ENCODE measurements at places on chromosomes 3 and 15. TPM values are rescaled to one million over a fixed set of nuclear protein-coding genes. Genes with fewer than 3 reads are reported as not detected.

- DNase-seq: no peak
Measured at GRCh38 chr15:40323953-40324937, 753 bp downstream of the INAFM2 start.

CHD2 gene
- polyA plus RNA-seq: 27.7 TPM

CCDC33 gene
- not detected for polyA plus RNA-seq

DNA sequence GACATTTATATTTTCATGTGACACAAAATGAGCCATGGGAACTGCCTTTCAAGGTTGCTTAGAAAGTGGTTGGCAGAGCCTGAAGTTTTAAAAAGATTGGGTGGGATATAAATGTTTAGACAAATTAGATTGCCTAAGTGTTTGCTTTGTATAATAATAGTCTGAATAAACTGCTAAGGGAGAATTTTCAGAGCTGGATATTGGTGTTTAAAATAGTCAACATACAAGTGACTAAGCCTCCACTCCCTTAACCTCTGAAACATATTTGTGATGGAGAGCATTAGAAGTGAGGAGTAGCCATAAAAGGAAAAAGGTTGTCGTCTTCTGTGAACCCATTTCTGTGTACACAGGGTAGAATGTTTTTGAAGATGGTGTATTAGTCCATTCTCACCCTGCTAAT lies 201.6 kb downstream of the THSD4 start:
- DNase-seq: no peak

DNA sequence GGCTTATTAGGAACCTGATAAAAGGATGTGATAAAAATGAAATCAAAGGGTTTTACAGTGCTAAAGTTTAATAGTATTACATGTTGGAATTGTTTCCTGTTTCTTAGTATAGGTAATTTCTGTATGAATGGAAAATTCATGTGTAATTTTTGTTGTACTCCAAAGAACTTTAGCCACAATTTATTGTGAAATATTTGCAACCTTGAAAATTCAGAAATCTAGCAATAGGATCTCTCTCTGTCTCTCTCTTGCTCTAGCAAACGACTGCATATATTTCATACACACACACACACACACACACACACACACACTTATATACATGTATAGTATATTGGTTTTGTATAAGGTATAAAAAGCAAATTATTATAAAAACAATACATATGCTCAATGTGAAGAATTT lies 59.6 kb downstream of the PIAS1 start:
- no peak for DNase-seq

DNA sequence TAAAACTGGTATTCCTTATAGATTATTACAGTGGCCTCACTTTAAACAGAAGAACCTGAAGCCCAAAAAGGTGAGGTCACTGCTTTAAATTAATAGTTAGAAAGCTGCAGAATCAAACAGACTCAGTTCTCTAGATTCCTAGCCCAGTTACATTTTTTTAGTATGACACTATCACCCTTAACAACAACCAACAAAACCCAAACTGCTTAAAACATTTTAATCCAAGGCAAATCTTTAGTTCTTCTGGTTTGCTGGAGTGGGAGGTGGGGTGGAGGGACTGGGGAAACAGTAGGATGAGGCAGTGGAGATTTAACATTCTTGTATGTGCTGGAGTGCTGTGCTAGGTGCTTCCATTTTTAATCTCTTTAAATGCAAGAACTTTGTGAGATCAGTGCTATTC lies 631.6 kb upstream of the KCNMB2 start:
- DNase-seq: no peak

DNA sequence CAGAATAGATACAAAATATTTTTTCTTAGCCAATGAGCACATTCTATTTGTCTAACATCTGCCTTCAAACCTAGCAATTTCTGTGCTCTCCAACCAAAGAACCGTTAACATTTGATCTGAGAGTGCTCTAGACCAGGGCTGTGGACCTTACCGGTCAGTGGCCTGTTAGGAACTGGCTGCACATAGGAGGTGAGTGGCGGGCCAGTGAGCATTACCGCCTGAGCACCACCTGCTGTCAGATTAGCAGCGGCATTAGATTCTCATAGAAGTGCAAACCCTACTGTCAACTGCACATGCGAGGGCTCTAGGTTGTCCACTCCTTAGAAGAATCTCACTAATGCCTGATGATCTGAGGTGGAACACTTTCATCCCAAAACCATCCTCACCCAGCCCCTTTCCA lies 131.7 kb downstream of the CADM2 start:
- no peak for DNase-seq

DNA sequence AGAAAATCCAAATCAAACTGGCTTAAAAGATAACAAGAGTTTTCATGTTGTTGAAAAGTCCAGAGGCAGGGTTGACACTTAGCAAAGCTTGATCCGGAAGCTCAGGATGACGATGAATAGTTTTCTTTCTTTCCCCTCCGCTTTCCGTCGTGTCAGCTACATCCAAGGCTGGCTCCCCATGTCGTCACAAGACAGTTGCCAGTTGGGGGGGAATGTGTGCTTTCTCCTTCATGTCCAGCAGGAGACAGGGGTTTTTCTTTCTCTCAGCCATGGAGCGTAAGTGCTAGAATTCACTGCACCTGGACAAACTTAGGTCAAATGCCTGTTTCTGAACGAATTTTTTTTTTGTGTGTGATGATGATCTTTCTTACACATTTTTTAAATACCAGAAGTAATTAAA lies 273.8 kb upstream of the RGMA start:
- DNase-seq: no peak

DNA sequence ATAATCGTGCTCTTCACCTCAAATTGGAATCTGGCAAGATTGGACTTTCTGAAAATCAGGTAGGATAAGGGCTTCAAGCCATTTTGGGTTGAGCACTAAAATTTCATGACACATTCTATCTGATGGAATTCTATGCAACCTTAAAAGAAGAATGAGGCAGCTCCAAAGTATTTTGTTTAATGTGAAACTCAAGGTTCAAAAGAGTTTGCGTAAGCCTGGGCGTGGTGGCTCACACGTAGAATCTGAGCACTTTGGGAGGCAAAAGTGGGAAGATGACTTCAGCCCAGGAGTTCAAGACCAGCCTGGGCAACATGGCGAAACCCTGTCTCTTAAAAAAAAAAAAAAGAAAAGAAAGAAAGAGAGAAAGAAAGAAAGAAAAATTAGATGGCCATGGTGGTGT lies 3.6 kb upstream of the PLA1A start:
- DNase-seq: no peak

DNA sequence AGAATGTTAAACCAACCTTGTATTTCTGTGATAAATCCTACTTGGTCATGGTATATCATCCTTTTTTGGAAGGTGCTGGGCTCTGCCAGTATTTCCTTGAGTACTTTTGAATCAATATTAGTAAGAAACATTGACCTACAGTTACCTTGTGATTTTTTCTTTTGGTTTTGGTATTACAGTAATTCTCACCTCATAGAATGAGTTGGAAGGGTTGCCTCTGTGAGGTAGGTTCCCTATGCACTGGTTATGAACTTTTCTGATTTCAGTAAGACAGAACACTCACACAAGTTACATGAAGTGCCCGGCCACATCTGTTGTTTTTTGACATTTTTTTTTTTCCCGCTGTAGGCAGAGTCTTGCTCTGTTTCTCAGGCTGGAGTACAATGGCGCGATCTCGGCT lies 20.0 kb downstream of the PCCB start:
- no peak for DNase-seq

DNA sequence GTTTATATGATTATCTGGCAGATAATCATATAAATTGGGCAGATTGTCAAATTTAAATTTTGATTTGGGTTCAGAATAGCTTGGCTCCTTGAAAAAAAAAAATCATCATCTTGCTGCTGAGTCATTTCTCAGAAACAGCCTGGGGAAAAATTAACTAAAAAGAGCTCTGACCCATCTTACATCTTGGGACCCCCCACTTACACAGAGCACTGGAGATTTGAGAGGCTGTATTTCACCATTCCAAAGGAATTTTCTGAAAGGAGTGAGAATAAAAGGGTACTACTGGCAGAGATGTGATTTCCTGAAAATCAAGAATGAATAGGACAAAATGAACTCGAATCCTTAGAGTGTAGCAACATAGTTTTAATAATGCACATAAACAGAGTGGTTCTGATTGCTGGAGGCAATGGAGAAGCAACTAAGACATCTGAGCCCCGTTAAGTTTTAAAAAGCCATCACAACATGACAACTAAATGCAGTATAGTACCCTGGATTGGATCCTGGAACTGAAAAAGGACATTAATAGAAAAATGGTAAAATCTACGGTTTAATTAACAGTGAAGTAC lies 97.5 kb downstream of the RFTN1 start:
- no peak for DNase-seq

GRCh38 chr3:129559565-129560079 lies 16.6 kb downstream of the H1-8 start:
- DNase-seq: no peak

GRCh38 chr15:67945951-67946700 lies 106.3 kb upstream of the RNU6-1 start:
- no peak for DNase-seq

MOBP gene
- not detected for polyA plus RNA-seq

- DNase-seq: no peak
Measured at GRCh38 chr3:114435386-114436115, 141.7 kb downstream of the TIGIT start.

DNA sequence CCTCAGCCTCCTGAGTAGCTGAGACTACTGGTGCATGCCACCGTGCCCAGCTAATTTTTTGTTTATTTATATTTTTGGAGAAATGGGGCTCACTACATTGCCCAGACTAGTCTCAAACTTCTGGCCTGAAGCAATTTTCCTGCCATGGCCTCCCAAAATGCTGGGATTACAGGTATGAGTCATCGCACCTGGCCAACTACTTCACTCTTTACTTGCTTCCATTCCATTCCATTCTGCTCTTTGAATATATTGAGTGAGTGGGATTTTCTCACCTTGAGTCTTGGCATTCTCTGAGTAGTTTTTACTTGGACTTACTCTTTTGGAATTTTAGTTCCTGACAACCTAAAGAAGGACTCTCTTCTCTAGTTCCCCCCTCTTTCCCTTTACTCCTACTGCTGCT lies 93.8 kb upstream of the UNC13C start:
- DNase-seq: no peak

GRCh38 chr3:185713015-185713414 lies 111.8 kb downstream of the IGF2BP2 start:
- DNase-seq: no peak

DNA sequence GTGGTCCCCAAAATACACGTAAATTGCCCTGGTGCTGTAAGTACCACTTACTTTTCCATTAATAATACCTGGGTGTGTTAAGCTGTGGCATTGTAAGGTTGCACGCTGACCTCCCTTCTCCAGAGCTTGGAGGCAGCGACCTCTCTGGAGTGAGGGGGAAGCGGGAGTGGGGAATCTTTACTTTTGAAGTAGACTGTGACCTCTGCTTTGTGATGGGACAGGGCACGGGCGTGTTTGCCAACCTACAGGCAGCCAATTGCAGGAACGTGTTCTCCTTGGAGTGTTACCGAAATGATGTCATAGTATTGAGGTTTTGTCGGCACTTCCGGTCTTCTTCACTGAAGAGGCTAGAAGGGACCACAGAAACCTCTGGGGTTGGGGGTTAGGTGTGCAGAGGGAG lies 227.3 kb upstream of the C2CD4B start:
- no peak for DNase-seq

GRCh38 chr3:33196538-33196937 lies 22.1 kb downstream of the SUSD5 start:
- no peak for DNase-seq

DNA sequence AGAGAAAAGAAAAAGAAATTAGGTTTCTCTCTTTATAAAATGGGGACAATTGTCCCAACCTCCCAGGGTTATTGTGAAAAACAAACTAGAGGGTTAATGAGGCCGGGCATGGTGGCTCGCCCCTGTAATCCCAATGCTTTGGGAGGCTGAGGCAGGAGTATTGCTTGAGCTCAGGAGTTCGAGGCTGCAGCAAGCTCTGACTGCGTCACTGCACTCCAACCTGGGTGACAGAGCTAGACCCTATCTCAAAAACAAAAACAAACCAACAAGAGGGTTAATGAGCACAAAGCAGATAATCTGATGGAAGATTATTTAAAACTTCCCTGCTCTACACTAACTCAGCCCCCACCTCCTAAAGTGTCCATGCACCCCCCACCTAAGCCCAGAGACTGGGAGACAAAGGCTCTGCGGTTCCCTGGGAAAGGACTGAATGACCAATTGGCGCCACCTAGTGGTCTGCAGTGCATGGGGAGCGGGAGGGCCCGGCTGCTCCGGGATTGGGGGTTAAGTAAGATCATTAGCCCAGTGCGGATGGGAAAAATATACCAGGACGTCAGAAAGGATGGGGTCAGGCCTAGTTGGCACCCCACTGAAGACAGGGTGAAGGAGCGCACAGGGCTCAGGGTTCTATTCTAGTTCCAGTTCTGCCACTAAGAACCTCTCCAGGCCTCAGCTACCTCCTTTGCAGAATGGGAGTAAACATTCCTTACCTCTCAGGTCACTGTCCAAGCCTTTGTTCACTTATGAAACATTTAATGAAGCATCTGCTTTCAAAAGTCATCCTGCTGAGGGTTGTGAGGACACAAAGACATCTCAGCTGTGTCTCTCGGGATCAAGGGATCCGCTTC lies 15.6 kb downstream of the PIF1 start:
- peak; percentile 85 for DNase-seq

GRCh38 chr3:185353823-185354614 lies 8.9 kb upstream of the MAP3K13 start:
- peak; percentile 64 for DNase-seq

DNA sequence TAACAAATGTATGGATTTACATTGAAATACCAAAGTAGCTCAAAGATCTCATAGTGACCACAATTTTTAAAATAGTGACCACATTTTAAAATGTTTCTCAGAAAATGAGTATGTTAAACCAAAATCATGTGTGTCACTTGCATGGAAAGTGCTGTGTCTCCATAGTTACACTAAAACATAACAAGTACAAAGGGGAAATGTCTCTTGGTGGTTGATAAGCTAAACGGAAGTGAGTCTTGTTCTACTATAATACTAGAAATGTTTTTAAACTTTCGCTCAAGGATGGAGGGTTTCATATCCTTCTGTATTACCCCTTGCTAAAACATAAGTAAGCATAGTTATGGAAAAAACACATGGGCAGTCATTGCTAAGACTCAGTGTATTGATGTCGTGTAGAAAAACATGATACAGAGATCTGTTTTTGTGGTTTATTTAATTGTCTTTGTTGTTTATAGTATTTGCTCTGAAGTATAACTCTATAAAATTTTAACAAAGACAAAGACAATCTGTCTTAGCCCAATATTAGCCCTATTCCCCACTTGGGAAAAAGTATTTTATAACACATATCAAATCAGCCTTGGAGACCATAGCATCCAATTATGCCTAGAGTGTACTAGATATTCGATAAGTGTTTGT lies 27.0 kb upstream of the DENND4A start:
- no peak for DNase-seq
